ENCODE measurements at places on chromosomes 16 and 17.
A peak's percentile ranks its signal among the peaks of the same experiment; 100 is the strongest.

DNA sequence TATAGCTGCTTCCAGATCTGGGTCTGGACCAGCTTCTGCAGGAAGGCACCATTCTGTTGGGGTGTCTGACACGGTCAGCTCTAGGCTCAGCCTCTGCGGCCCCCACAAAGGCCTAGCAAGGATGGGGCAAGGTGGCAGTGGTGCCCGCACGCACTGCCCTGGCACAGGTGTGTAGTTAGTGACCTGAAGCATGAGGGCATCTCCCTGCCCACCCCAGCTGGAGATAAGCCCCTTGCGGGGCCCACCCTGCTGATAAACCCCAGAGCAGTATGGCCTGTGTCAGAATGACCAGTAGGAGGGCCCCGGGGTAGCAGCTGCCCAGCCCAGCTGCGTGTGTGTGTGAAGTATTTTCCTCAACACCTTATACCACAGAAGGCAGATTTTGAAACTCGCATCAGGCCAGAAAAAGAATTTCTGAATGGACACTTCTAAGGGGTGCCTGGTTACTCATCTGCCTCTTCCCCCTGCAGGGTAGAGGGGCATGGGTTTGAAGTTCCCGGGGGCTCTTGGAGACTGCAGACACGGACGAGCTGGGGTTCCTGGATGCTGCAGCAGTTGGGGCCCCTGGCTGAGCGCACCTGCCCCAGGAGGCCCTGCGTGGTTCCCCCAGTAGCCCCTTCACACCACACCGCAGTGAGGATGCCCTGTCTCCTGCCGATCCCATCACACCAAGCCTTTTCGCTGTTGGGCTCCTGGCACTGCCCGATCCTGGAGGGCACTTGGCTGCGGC, 4.5 kb downstream of the ARHGDIA start:
- DNase-seq = no peak

DNA sequence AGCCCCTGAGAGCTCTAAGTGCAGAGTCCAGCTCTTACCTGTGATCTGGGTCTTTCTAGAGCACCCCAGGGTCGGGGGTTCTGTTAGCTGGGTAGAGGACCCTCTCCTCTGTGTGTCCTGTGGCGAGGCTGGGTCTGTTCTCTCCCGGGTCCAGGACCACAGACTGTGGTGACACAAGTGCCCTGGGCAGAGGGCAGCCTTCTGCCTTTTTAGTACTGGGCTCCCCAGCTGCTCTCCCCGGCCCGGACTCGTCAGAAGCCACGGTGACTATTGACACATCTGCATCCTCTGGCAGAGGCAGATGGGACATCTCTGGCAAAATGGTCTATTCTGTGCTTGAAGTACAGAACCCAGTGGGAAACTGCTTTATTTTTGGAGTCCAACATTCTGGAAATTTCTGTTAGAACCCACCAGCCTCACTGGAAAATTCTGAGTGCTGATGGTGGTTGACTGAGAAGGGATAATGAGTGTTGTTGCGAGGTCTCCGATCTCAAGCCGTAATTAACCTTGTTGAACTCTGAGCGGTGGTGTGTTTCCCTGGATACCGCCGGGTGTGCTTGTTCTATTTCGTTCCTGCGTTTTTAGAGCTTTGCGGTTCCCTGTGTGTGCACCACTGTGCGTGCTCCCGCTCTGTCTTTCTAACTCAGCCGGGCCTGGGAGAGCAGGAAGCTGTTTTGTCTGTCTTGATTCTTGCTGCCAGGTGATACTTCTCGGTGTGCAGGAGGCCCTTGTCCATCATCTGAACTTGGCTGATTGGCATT, 26.0 kb upstream of the NUDT16L1 start:
- no peak for DNase-seq

GRCh38 chr17:11251561-11252107, 10.6 kb downstream of the SHISA6 start:
- DNase-seq = peak; percentile 12

DNA sequence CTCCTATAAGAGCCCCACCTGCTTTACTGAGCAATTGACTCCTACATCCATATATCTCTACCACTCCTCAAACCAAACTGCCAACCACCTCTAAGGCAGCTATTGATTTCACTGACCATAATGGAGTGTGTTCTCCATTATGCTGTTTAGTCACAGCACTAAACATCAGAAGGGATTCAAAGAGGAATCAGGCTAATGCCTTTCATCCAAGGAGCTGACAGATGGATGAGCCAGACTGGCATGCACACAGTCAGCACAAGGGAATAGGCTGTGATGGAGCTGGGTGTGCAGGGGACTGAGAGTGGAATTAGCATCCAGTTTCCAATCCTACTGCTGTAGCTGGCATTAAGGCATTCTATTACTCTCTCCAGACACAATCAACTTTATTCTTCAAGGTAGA, 88.7 kb upstream of the CCL2 start:
- no peak for DNase-seq

Data from HT1080 (cell line).